ENCODE measurements at places on chromosomes 1 and 21. TPM values are rescaled to one million over a fixed set of nuclear protein-coding genes. Genes with fewer than 3 reads are reported as not detected.

The ENSA gene
- total RNA-seq = 223 TPM

The DNAJC28 gene
- 5.6 TPM for total RNA-seq

The ZNF593OS gene
- total RNA-seq = not detected

The OLFML2B gene
- total RNA-seq = 12.2 TPM

- no peak overlapping the region for H3K27ac ChIP-seq
- no peaks in the 10 kb centered on the region for H3K36me3 ChIP-seq
- H3K4me1 ChIP-seq = peaks cover 27% of the 10 kb centered on the region
These were observed 218.7 kb downstream of the FMN2 start for GRCh38 chr1:240310226-240310925.

DNA sequence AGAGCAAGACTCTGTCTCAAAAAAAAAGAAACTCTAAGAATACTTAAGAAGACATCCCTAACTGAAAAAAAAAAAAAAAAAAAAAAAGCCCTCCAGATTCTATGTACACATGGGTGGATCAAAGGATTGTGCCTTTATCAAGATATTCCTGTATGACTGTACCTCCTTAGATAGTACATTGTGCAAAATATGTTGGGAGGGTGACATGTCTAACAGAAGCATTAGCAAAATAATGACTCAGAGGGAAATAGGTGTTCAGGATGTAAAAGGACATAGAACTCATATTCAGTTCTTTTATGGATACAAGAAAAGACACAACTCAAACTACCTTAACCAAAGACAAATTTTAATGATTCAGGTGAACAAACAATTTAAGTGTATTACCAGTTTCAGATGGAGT, 269.8 kb upstream of the KAZN start:
- no peak overlapping the region for H3K4me3 ChIP-seq
- H3K4me1 ChIP-seq = no peaks in the 10 kb centered on the region
- DNase-seq = no peak
- H3K27ac ChIP-seq = no peak overlapping the region
- no peaks in the 10 kb centered on the region for H3K36me3 ChIP-seq

DNA sequence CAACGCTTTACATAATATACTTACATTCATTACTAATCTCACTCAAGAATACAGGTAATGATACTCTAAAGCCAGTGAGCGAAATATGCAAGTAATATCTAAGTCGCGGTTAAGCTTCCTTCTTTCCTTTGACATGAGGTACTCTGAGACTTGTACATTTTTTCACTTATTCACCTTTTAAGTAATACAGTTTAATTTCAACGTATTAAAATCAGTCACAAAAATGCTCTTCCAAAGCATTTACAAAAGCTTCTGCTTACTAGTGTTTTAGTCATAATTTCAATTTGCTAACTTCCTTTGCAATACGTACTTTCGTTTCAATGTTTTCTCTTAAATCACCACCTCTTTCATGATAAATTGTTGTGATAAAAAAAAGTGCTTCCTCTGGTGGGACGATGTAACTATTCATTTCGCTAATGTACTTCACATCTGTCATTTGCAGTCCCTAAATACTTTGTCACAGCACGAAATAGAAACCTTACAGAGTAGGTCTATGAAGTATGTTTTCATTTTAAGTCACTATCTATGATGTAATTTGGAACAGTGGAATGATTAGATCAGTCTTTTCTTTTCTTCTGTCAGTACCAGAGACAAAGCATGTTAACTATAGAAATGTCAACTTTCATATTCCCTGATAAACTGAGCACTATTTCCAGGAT, 34.0 kb upstream of the ADGRL4 start:
- H3K4me1 ChIP-seq = no peaks in the 10 kb centered on the region
- H3K36me3 ChIP-seq = no peaks in the 10 kb centered on the region
- DNase-seq = no peak
- H3K27ac ChIP-seq = no peak overlapping the region

DNA sequence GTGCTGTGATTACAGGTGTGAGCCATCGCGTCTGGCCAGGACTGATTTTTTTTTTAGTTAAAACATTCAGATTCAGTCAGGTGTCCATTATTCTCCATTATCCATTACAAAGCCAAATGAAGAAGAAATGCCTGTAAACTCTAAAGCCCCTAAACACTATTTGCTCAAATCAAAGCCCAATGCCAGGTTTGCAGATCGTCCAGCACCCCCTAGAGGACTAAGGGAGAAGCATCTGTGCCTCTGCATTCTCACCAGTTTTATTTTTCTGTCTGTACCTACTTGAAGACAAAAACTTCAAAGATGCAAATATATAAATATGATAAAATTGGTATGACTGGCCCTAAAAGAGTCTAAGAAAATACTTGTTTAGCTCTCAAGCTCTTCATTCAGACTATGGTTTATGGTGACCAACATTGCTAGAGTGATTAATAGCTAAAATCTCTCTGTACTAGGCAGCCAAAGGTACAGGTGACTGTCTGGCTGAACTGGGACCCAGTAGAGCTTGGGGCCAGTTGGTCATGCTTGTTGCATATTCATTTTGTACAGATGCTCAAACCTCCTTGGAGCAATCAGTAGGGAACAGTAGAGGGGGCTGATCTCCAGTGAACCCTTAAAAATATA, 138.4 kb downstream of the SYT2 start:
- peaks cover 6% of the 10 kb centered on the region for H3K36me3 ChIP-seq
- H3K27me3 ChIP-seq = no peaks in the 10 kb centered on the region
- H3K4me3 ChIP-seq = no peak overlapping the region
- peaks cover 38% of the 10 kb centered on the region for H3K4me1 ChIP-seq
- DNase-seq = peak; percentile 25
- no peak overlapping the region for H3K27ac ChIP-seq

DNA sequence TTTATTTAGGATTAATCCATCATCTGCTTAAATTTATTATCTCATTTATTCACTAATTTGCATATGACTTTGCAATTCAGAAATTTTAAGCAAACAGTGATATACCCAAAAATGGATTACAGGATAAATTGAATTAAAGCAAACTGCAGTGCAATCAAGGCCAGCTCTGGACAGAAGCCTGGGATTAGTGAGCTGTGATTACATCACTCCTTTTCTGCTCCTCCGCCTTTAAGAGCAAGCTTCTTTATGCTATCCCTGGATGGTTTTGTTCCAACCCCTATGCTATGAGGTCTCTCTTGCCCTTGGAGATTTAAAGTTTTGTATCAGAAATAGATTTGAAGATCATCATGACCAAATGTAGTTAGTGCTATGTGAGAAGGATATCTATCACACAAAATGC, 32.6 kb downstream of the GPR52 start:
- H3K27ac ChIP-seq = no peak overlapping the region
- H3K27me3 ChIP-seq = no peaks in the 10 kb centered on the region
- DNase-seq = no peak
- no peak overlapping the region for H3K4me3 ChIP-seq

GRCh38 chr1:66138613-66139012, 345.9 kb downstream of the PDE4B start:
- H3K27me3 ChIP-seq = no peaks in the 10 kb centered on the region
- DNase-seq = no peak
- no peaks in the 10 kb centered on the region for H3K4me1 ChIP-seq
- H3K4me3 ChIP-seq = no peak overlapping the region
- no peaks in the 10 kb centered on the region for H3K36me3 ChIP-seq

GRCh38 chr1:224884361-224884801, 45.1 kb upstream of the DNAH14 start:
- no peaks in the 10 kb centered on the region for H3K36me3 ChIP-seq
- no peaks in the 10 kb centered on the region for H3K27me3 ChIP-seq
- no peak overlapping the region for H3K4me3 ChIP-seq
- H3K27ac ChIP-seq = no peak overlapping the region
- no peak for DNase-seq

GRCh38 chr1:110420874-110421793, 13.6 kb upstream of the LAMTOR5 start:
- H3K4me3 ChIP-seq = no peak overlapping the region
- no peaks in the 10 kb centered on the region for H3K27me3 ChIP-seq
- H3K4me1 ChIP-seq = no peaks in the 10 kb centered on the region
- H3K27ac ChIP-seq = no peak overlapping the region
- no peaks in the 10 kb centered on the region for H3K36me3 ChIP-seq

GRCh38 chr1:3071565-3072390, 2.8 kb downstream of the PRDM16 start:
- no peak overlapping the region for H3K4me3 ChIP-seq
- no peaks in the 10 kb centered on the region for H3K27me3 ChIP-seq
- peak; percentile 50 for DNase-seq
- H3K36me3 ChIP-seq = no peaks in the 10 kb centered on the region
- H3K4me1 ChIP-seq = peaks cover 48% of the 10 kb centered on the region
- H3K27ac ChIP-seq = peak overlapping the region; percentile 92

DNA sequence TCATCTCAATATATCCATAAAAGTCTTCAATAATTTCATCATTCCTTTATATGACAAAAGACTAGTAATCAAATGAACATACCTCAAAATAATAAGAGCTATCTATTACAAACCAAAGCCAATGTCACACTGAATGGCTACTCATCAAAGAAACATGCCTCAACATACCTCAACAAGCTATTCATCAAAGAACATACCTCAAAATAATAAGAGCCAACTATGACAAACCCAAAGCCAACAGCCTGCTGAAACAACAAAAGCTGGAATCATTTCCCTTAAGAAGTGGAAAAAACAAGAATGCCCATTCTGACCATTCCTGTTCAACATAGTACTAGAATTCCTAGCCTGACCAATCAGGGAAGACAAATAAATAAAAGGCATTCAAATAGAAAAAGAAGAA, 1373.7 kb downstream of the BRINP3 start:
- H3K27ac ChIP-seq = no peak overlapping the region
- H3K4me1 ChIP-seq = no peaks in the 10 kb centered on the region
- H3K4me3 ChIP-seq = no peak overlapping the region
- H3K36me3 ChIP-seq = no peaks in the 10 kb centered on the region
- no peaks in the 10 kb centered on the region for H3K27me3 ChIP-seq
- DNase-seq = no peak
